Cerebellar nuclear complex (tissue), 1 donor: ENCODE measurements at places on chromosomes 3 and 15.

DNA sequence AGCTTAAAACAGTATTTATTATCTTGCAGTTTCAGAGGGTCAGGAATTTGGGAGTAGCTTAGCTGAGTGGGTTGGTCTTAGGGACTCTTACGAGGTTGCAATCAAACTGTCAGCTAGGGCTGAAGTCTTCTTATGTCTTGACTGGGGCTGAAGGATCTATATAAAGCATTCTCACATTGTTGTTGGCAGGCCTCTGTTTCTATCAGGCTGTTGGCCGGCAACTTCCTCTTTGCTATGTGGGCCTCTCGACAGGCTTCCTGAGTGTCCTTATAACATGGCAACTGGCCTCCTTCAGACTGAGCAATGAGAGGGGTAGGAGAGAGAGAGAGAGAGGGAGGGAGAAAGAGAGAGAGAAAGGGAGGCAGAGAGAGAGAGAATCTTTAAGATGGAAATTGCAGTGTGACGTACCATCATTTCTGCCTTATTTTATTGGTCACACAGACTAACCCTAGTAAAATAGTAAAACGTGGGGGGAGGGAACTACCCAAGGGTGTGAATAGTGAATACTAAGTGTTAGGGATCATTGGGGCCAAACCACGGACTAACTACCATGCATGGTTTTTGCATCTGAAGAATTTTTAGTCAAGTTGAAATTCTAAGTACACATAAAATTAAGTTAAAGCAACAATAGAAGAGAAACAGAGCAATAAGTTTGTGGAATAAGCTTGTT, 16.1 kb downstream of the FGF7 start:
- no peak for DNase-seq

- DNase-seq, result no peak
Measured at GRCh38 chr3:171427771-171428320, 32.4 kb downstream of the TNIK start.

DNA sequence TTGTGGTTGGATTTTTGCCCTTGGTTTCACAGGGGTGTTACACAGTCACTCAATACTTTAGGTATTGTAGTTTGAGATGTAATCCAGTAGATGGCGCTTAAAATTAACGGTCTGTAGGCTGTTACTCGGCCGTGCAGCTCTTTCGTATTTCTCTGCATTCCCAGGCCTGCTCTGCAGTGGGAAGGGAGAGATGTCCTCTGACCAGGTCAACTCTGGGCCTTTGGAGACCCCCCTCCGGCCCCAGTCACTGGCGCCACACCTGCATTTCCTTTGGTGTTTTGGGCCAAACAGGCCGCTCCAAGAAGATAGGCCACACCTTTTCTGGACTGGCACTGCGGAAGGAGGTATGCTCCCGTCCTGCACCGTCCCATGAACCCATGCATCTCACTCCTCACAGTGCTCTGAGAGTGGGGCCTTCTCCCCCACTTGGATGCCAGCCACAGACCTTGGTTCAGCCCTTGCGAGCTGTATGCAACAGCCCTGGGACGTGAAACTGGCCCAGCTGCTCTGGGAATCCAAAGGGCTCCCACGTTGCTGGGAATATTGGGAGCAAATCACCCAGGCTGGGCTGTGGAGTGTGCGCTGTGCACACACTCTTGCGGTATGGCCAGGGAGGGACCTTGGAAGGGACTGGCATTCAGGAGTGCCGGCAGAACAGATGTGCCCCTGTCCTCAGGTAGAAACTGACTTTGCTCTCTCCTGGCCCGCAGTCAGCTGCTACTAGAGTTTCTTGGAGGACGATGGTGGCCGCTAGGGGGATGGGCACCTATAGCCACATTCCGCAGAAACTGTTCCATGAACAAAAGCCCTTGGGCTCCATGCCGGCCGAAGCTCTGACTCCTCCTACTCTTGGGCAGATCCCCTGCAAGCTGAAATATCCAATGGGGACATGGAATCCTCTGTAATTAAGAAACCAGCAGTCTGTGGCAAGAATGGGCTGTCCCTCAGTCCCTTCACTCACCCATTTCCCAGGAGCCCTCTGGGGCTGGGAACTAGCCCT, 410.5 kb upstream of the CADM2 start:
- no peak for DNase-seq

DNA sequence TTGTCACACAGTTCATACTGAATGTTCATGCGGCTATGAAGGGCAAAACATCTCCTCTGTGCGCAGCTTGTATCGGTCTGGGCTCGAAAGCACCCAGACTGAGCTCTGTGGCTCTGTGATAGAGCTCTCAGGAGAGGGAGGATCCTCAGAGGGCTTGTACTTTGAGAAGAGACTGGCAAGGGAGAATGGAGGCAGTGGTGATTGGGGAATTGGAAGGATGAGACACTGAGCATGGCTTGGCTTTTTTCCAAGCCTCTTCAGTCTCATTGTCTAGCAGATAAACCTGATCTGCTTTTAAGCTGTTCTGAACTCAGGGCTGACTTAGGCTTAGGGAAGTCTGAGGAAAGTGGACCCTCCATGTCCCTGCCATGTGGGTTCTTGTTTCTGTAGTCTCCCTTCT, 43.0 kb downstream of the RAD54L2 start:
- no peak for DNase-seq

DNA sequence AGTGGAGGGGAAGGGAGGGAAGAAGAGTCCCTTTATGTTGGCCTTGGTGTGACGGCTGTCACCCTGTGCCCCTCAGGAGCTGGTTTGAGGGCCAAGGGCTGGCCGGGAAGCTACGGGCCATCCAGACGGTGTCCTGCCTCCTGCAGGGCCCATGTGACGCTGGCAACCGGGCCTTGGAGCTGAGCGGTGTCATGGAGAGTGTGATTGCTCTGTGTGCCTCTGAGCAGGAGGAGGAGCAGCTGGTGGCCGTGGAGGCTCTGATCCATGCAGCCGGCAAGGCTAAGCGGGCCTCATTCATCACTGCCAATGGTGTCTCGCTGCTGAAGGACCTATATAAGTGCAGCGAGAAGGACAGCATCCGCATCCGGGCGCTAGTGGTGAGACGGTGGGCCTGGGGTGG, 8.1 kb upstream of the RCCD1 start:
- peak; percentile 63 for DNase-seq

GRCh38 chr15:41629463-41629862, 30.7 kb upstream of the MGA start:
- DNase-seq, result no peak
